Gastroesophageal sphincter (tissue), 4 donors: ENCODE measurements at places on chromosomes 1 and 21. TPM values are rescaled to one million over a fixed set of nuclear protein-coding genes. Genes with fewer than 3 reads are reported as not detected.

PAQR6 gene
- total RNA-seq = 1.2 TPM

- ATAC-seq = no peak
Measured at GRCh38 chr1:169102567-169102966, 3.9 kb upstream of the ATP1B1 start.

GRCh38 chr1:107183011-107183410 is 42.2 kb downstream of the NTNG1 start:
- no peak for ATAC-seq

DNA sequence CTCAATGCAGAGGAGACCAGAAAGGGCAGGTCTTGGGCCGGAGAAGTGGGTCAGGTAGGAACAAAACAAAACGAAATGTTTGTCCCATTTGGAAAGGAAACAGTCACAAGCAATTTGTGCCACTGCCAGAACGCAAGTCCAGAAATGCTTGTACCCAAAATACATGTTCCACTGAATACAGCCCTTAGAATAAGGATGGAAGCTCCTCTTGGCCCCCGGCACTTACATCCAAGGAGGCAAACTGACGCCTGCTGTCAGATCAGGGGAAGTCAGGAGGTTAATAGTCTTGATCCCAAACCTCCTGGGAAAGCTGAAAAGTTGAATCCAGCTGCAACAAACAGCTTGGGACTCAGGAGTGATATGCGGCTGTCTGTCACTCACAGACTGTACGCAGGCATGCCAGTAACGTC is 75.9 kb upstream of the GALNT2 start:
- ATAC-seq = no peak

TARBP1 gene
- 8.7 TPM for total RNA-seq

DNA sequence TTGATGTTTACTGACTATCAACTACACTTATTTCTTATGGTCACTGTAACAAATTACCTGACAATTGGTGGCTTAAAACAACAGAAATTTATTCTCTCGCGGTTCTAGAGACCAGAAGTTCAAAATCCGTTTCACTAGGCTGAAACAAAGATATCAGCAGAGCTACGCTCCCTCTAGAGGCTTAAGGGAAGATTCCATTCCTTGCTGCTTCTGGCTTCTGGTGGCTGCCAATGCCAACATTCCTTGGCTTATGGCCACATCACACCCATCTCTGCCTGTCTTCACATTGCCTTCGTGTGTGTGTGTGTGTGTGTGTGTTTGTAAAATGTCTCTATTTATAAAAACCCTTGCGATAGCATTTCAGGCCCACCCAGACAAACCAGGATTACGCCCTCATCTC is 66.4 kb downstream of the LMX1A start:
- ATAC-seq = no peak

- peak; percentile 22 for ATAC-seq
Measured at GRCh38 chr1:31591425-31592093, 15.2 kb downstream of the TINAGL1 start.

- no peak for ATAC-seq
Measured at GRCh38 chr21:37039411-37040075, 33.0 kb downstream of the RIPPLY3 start.

- ATAC-seq = peak; percentile 60
Measured at GRCh38 chr1:156128654-156129597, 14.4 kb downstream of the LMNA start.

- no peak for ATAC-seq
Measured at GRCh38 chr1:156394835-156395461, 25.9 kb downstream of the RHBG start.

LAPTM5 gene
- total RNA-seq = 75.4 TPM

GRCh38 chr1:220336391-220337031 is 64.3 kb upstream of the RAB3GAP2 start:
- ATAC-seq = no peak

- ATAC-seq = no peak
Measured at GRCh38 chr1:205991237-205991636, 12.0 kb downstream of the RAB7B start.

DNA sequence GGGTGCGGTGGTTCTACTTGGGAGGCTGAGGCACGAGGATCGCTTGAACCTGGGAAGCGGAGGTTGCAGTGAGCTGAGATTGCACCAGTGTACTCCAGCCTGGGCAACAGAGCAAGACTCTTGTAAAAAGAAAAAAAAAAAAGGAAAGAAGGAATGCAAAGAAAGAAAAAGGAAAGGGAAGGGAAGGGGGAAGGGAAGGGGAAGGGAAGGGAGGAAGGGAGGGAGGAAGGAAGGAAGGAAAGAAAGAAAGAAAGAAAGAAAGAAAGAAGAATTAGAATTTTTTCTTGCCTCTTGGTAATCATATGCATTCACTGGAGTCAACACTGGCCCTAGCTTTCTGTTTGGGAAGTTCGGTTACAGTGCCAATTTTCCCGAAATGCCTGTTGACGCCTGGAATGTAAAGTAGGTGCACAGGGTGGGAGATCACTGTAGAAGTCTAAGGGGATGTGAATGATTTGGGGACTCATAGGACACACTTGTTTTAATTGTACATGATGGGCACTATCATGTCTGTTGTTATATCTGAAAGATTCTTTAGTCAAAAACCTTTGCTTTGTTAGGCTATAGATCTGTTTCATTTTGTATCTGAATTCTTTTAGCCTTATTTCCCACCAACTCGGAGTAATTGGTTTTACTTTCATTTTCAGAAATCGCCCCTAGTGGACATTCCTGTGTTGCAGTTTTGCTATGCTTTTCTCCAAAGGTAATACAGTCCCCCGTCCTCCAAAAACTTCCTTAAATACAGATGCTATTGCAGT is 59.8 kb upstream of the MORC3 start:
- peak; percentile 85 for ATAC-seq

DNA sequence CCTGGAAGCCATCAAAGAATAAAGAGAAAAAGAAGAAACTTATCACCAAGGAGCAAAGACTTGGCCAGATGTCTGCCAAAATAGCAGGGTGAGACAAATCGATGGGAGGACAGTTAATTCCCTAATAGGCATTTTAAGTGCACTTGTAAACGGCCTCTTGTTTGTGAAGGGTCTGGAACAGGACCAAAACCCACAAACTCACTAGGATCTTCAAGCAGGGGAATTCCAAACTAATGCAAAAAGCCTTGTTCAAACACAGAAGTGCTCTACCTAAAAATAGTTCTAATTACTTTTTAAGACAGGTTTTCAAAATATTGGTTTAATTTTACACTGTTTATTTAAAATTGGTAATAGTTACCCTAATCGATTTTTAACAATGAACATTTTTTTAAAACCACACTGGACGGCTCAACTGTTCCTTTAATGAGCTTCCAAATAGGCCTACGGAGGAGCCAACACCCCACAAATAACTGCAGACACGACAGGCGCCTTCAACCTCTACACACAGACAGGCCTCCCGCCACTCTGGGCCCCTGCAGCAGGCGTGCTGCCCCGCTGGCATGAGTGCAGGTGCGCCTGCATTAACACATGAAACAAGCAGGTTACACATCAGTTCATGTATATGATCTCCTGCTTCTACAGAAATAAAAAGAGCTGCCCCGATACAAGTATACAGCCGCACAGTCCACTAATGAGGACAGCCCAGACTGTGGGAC is 15.8 kb downstream of the UBE2G2 start:
- ATAC-seq = no peak

- no peak for ATAC-seq
Measured at GRCh38 chr1:12315146-12315545, 85.3 kb downstream of the VPS13D start.

CAMSAP2 gene
- 47.0 TPM for total RNA-seq

GRCh38 chr1:212293579-212293978 is 8.4 kb downstream of the PPP2R5A start:
- no peak for ATAC-seq

DNAI4 gene
- total RNA-seq = 4.7 TPM

GBP3 gene
- total RNA-seq = 15.1 TPM

GRCh38 chr1:183761871-183762270 is 43.0 kb upstream of the RGL1 start:
- ATAC-seq = no peak

ACTN2 gene
- 14.1 TPM for total RNA-seq

DNA sequence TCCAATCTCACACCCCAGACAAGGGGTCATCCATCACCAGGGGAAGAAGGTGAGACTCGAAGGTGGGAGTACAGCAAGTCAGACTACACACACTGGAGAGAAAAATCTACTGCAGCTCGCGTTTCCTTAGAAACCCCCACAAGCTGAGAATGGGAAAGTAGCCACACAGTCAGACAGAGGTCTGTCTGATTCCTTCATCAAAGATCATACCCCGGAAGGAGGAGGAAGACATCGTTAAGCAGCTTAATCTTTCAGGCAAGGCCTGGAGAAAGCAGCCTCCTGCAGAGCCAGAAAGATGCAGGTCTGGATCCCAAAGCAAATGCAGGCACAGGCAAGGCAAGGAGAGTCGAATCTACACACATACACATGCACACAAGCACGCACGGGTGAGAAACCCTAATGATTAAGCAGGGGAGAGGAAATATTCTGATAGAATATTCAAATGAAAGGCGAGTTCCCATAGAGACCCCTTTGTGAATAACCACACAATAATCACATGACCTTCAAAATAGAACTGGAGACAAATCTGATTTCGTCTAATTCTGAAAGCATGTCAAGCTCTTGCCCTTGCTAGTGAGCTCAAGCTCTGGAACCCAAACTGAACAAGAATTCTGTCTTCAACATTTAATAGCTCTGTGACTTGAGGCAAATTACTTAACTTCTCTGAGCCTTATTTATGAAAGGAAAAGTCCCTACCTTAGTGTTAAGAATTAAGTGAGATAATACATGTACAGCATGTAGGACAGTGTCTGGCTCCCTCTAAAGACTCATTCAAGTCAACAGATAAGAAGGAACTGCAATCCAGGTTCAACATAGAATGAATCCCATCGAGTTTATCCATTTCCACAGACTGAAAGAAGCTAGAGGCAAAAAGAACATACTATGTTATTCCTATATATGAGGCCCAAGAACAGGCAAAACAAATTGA is 387.8 kb downstream of the OMA1 start:
- no peak for ATAC-seq

- no peak for ATAC-seq
Measured at GRCh38 chr1:212364985-212365384, 49.7 kb downstream of the PACC1 start.

GRCh38 chr21:45390121-45390751 is 14.7 kb upstream of the COL18A1 start:
- no peak for ATAC-seq

GRCh38 chr1:172960454-172961208 is 90.1 kb downstream of the TNFSF18 start:
- ATAC-seq = no peak

GRCh38 chr1:81125672-81126071 is 675.1 kb upstream of the ADGRL2 start:
- no peak for ATAC-seq

DNA sequence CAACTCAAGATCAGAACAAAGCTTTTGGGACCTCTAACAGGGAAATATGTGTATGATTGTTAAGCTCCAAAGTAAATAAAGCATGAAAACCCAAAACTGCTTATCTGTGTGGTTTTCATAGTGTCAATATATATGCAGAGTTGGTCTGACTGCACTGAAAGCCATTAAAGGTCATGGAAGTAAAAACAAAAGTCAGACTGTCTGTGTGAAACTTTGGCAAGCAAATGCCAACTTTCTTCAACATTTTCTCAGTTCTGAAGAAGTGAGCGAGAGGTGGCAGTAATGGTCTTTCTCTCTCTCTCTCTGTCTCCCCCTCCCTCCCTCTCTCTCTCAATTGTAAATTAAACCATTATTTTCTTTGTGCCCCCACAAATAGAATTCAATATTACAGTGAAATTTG is 100.1 kb upstream of the S1PR1 start:
- no peak for ATAC-seq

DNA sequence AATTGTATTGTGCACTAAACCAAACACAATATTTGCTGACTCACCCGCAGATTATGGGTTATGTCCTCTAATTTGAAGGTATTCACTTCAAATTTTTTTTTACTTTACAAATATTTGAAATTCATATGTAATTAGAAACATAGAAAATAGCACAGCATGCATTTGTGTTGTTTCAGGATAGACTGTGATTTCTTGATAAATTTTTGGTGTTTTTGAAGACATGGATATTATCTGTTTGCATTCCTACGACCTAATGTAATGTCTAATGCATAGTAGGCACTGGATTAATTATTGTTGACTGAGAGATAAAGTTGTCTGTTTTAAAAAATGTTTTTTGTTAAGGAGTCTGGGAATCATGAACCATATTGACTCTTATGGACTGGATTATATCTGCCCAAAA is 850.2 kb downstream of the BRINP3 start:
- ATAC-seq = no peak

ANKRD35 gene
- 13.7 TPM for total RNA-seq

DNA sequence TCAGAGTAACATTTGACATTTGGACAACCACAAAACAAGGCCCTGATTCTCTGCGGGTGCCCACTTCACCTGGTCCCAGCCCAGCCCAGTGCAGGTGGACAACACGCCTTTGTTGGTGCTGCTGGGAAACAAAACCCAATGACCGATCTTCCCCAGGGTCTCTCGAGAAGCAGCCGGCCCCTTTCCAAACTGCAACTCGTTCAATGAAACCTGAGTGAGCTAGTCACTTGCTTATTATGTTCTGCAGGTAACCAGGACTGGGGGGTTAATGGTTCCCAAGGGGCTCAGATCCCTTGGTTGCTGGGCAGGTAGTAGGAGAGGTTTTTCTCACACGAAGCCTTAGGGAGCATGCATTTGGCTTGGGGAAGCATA is 42.9 kb downstream of the ABCG1 start:
- no peak for ATAC-seq

ATXN7L2 gene
- 2.6 TPM for total RNA-seq

DNA sequence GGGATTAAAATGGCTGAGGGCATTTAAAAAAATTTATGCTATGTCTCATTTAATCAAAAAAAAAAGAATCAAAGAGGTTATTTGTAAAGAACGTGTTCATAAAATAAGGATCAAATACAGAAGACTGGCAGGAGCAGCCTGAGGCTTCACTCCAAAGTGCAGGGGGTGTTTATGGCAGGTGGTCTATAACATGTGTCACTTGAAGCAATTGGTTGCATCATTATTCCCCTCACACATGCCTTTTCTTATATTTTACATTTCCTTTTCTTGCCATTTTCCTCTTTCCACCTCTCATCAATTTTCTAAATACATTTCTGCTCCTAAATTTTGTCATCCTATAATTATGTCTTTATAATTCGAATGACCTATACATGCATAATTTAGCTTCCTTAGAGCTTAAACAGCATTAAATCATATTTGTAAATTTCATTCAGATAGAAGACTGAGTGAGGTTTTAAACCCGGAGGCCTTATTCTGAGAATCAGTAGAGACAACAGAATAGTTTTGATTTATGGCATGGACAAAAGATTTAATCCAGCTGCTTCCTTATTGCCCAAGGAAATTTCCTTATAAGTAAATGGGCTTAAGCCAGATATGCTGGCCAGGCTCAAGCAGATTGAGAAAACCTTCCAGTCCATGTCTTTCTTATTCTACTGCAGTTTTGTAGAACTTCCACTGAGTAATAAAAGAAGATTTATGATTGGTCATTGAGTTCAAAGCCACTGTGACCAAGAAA is 322.8 kb downstream of the TGFB2 start:
- ATAC-seq = no peak

DNA sequence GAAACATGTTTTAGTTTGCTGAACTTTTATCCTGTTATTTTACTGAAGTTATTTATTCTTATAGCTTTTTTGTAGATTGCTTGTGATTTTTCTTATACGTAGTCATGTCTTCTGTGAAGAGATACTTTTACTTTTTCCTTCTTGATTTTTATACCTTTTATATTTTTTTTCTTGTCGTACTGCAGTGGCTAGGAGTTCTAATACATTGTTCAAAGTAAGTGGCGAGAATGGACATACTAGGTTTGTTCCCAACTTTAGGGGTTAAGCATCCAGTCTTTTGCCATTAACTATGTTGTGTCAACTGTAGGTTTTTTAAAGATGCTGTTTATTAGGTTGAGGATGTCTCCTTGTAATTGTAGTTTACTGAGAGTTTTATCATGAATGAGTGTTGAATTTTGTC is 36.3 kb downstream of the MAN1A2 start:
- no peak for ATAC-seq

- ATAC-seq = no peak
Measured at GRCh38 chr21:31895077-31895835, 22.4 kb downstream of the HUNK start.
